H9 (cell line): ENCODE measurements at places on chromosomes 4 and X. TPM values are rescaled to one million over a fixed set of nuclear protein-coding genes. Genes with fewer than 3 reads are reported as not detected.

DNA sequence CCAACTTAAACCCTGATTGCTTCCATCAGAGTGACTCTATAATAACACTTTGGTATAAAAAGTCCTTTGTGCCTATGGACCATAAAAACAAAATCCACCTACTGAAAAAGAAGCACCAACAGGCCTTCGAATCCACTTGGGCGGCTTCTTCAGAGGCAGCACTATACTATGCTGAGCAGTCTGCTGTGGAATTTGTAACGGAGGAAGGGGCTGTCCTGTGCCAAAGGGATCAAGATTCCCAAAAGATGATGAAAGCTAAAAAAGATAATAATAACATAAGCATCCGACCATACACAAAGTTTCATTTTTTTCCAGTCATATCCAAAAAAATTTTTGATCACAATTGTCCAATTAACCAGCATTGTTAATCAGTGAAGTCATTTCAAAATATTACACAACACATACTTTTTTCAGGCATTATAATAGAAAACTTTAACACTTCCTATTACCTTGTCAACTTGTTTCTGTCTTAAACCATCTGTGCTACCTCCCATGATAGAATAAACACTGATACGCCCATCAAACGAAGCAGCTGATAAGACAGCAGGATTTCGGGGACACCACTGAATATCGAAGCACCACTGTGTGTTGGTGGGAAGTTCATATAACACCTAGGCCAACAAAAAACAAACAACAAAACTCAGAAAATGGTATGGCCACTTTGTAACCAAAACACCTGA is 24.1 kb downstream of the SEC31A start:
- no peaks in the 10 kb centered on the region for H3K4me1 ChIP-seq
- no peak for DNase-seq
- no peaks in the 10 kb centered on the region for H3K27me3 ChIP-seq
- no peak overlapping the region for H3K27ac ChIP-seq

GRCh38 chr4:106395582-106395981 is 27.0 kb upstream of the GIMD1 start:
- DNase-seq = no peak
- no peaks in the 10 kb centered on the region for H3K27me3 ChIP-seq
- H3K4me3 ChIP-seq = no peak overlapping the region
- H3K36me3 ChIP-seq = peaks cover 13% of the 10 kb centered on the region

GRCh38 chr4:92362028-92362427 is 58.3 kb downstream of the GRID2 start:
- H3K27ac ChIP-seq = no peak overlapping the region
- H3K4me3 ChIP-seq = no peak overlapping the region
- peaks cover 9% of the 10 kb centered on the region; the same call in 1 of the 2 replicates for H3K4me1 ChIP-seq
- no peak for DNase-seq
- no peaks in the 10 kb centered on the region for H3K27me3 ChIP-seq
- no peaks in the 10 kb centered on the region for H3K36me3 ChIP-seq

- no peaks in the 10 kb centered on the region for H3K27me3 ChIP-seq
- H3K36me3 ChIP-seq = no peaks in the 10 kb centered on the region
- H3K27ac ChIP-seq = no peak overlapping the region
- DNase-seq = no peak
These were observed 2.2 kb downstream of the BTK start for GRCh38 chrX:101383679-101384205.

DNA sequence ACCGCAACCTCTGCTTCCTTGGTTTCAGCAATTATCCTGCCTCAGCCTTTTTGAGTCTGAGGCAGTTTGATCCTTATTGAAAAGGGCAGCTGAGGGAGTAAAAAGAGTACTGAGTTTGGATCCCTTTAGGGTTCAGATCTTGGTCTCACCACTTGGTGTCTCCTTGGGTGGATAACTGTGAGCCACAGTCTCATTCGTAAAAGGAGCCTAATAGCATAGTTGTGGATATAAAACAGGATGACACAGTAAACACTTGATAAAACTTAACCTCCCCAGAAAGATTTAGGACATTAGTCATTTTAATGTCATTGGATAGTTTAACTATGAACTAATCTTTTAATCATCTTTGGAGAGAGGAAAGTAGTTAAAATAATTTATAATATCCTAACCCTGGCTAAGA is 173.0 kb downstream of the ANK2 start:
- no peaks in the 10 kb centered on the region for H3K27me3 ChIP-seq
- no peaks in the 10 kb centered on the region for H3K36me3 ChIP-seq
- no peak overlapping the region for H3K4me3 ChIP-seq
- DNase-seq = no peak
- no peaks in the 10 kb centered on the region for H3K4me1 ChIP-seq

- no peaks in the 10 kb centered on the region for H3K36me3 ChIP-seq
- H3K4me3 ChIP-seq = no peak overlapping the region
- DNase-seq = no peak
- no peaks in the 10 kb centered on the region for H3K4me1 ChIP-seq
These were observed 44.5 kb upstream of the BTC start for GRCh38 chr4:74838746-74839370.

DNA sequence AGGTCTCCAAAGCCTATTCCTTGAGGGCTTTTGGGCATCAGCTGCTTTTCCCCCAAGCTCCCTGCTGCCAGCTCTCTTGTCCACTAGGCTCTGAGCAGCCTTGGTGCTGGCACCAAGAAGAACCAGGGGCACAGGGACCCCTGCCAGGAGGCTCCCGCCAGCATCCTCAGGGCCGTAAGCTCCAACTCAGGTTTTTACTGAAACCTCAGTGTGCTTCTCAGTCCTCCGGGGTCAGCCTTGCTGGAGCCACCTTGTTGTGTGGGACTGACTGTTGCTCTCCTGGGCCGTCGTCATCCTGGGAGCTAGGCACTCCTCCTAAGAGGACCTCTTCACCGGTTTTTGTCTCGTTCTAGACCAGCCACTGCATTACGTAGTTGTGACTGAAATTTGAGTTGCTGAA is 38.9 kb downstream of the NOP14 start:
- H3K27me3 ChIP-seq = no peaks in the 10 kb centered on the region
- H3K4me1 ChIP-seq = peaks cover 6% of the 10 kb centered on the region; the same call in 1 of the 2 replicates
- peaks cover 70% of the 10 kb centered on the region for H3K36me3 ChIP-seq
- no peak for DNase-seq
- H3K4me3 ChIP-seq = no peak overlapping the region

DNA sequence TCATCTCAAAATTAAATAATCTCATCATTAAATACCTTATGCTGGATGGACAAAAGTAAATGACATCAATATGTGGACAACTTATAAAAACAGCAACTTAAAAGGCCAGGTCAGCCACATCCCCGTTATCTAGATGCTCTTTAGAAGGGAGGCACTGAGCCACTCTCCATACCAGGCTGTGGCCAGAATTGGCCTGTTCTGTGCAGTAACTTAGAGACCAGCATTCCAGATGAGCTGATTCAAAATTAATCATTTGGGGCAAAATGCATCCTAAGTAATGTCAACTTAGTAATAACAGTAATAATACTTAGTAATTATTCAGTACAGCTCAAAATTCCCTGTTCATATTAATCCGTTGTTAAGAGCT is 373.6 kb downstream of the FBXW7 start:
- H3K27me3 ChIP-seq = no peaks in the 10 kb centered on the region
- DNase-seq = no peak
- peaks cover 7% of the 10 kb centered on the region; the same call in 1 of the 2 replicates for H3K4me1 ChIP-seq
- no peak overlapping the region for H3K4me3 ChIP-seq

GRCh38 chr4:36267486-36268268 is 13.7 kb upstream of the DTHD1 start:
- H3K27ac ChIP-seq = no peak overlapping the region
- no peaks in the 10 kb centered on the region for H3K27me3 ChIP-seq
- no peak overlapping the region for H3K4me3 ChIP-seq
- 0 out of 2 replicates have a peak, but pooled peaks cover 3% of the 10 kb centered on the region for H3K4me1 ChIP-seq

DNA sequence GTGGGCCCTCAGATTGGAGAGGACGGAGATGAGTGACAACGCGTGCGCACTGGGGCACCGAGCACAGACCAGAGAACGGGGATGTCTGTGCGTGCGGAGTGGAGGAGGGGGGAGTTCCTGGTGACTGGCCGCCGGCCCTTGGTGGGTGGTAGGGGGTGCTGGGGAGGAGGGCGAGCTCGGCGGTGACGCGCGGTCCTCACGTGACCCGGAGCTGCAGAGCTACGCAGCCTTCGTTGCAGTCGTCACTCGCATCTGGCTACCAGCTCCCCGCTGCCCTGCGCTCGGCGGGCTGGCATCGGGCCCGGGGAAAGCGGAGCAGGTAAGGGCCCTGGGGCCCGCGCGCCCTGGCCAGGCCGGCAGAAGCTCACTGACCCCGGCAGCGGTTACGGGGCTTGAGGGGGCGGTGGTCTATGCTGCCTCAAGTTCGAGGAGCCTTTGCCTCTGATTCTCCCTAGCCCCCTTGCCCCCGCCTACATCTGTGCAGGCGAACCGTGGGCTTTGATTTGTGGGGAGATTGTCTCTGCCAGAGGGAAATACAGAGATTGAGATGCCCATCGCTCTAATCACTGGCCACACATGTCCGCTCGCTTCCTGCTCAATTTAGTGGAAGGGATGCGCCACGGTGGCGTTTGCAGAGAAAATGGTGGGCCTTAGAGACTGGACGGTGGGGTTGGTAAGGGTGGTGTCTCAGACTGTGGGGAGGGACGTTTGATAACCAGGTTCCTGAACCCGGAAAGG is at the start of gene ARMCX4:
ARMCX4 (plus strand) TSS at position 245 of the 738 bp plus-strand sequence. CDS start 3,134 bp downstream, outside the sequence.
- H3K27me3 ChIP-seq = no peaks in the 10 kb centered on the region
- no peaks in the 10 kb centered on the region for H3K4me1 ChIP-seq
- H3K36me3 ChIP-seq = peaks cover 24% of the 10 kb centered on the region
- peak; percentile 90 for DNase-seq
- H3K4me3 ChIP-seq = peak within 1 kb of the TSS; percentile 91
- H3K27ac ChIP-seq = no peak within 1 kb of the TSS

GRCh38 chr4:7654550-7655445 is 220.1 kb upstream of the PSAPL1 start:
- DNase-seq = peak; percentile 57
- no peaks in the 10 kb centered on the region for H3K27me3 ChIP-seq
- H3K4me3 ChIP-seq = no peak overlapping the region
- H3K36me3 ChIP-seq = no peaks in the 10 kb centered on the region

DNA sequence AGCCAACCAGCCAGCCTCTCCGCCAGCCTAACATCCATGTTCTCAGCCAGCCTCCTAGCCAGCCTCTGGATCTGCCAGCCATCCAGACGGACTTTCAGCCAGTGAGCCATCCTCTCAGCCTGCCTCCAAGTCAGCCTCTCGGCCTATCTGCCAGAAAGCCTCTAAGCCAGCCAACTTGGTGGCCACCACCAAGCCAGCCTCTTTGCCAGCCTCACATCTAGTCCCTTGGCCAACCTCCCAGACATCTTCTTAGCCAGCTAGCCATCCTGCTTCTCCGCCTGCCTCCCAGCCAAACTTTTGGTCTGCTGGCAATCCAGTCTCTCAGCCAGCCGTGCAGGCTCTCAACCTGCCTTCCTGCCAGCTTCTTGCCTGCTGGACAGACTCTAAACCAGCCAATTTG is 16.4 kb upstream of the ARAP2 start:
- no peaks in the 10 kb centered on the region for H3K27me3 ChIP-seq
- no peaks in the 10 kb centered on the region for H3K36me3 ChIP-seq
- H3K4me3 ChIP-seq = no peak overlapping the region

DNA sequence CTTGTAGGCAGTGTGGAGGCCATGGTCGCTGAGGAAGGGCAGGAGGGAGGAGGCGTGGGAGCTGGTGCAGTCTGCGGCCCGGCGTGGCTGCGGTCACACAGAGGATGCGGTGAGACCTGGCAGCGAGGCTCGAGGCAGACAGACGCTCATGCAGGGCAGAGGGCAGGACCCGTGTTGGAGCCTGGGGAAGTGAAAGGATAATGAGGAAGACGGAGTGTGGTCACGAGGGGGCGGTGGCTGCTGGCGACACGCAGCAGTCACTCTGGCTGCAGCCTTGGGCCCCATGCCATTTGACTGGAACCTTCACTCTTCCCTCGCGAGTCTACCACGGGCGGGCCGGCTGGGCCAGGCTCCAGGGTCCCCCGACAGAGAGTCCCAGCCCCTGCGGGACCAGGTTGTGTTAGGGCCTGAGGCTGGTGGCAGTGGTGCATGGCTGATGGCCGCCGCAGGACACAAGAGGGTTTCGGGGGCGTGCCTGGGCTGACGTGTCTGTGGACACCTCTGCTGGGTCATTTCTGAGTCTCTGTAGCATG is 68.8 kb upstream of the HGFAC start:
- no peak for DNase-seq
- H3K27ac ChIP-seq = no peak overlapping the region
- H3K27me3 ChIP-seq = no peaks in the 10 kb centered on the region; the same call in 1 of the 2 replicates
- H3K4me3 ChIP-seq = no peak overlapping the region
- H3K36me3 ChIP-seq = peaks cover 5% of the 10 kb centered on the region

DNA sequence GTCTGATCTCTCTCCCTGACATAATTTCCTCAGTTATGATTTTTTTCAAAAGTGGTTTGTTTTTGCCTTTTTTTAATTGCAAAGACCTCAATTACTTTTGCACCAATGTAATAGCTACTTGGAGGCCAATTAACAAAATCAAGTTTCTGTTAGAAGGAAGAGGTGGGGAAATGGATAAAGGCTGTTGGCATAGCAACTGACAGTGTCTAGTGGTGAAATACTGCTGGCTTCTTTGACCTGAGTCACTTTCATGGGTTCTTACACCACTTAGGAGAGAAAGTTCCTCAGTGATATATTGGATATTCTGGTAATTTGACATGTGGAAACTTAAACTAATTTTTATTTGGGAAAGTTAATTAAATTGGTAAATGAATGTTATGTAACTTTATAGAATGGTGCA is 26.5 kb upstream of the ATP8A1 start:
- no peak overlapping the region for H3K27ac ChIP-seq
- H3K36me3 ChIP-seq = no peaks in the 10 kb centered on the region
- no peaks in the 10 kb centered on the region for H3K4me1 ChIP-seq
- no peaks in the 10 kb centered on the region for H3K27me3 ChIP-seq

DNA sequence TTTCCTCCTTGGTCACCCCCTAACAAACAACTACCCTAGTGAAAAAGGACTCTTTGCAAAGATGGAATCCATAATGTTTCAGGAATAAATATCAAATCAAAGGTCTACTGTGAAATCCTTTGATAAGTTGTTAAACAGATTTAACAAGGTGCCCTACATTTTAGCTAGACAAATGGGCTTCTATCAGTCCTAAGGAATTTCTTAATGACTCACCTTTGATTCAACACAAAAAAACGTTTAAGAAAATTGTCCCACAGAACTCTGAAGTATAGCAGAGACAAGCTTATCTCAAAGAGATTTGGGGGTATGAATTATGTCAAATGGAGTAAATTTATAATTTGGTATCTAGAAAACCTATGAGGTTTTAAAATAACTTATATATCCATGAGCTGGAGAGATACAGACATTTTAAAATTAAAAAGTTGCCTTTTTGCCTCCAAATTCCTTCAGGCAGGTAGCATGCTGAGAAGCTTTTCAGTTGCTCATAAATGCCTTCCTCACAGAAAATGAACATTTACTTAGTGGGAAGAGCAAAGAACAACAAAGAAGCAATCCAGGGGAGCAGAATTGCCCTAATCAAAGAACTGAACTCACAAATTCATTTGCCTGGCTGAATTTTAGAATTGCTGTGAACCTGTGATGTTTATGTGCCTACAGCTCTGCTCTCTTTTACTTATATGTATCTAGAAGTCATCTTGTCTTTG is 649.3 kb downstream of the STPG2 start:
- H3K27ac ChIP-seq = no peak overlapping the region
- no peak for DNase-seq
- H3K4me1 ChIP-seq = peaks cover 5% of the 10 kb centered on the region; the same call in 1 of the 2 replicates
- H3K4me3 ChIP-seq = no peak overlapping the region

- no peaks in the 10 kb centered on the region for H3K4me1 ChIP-seq
- no peak for DNase-seq
- no peak overlapping the region for H3K27ac ChIP-seq
- H3K36me3 ChIP-seq = peaks cover 27% of the 10 kb centered on the region
- H3K4me3 ChIP-seq = no peak overlapping the region
These were observed 11.1 kb downstream of the TADA2B start for GRCh38 chr4:7054106-7054880.

SORCS2 gene
- total RNA-seq = 0.57 and 0.72 TPM in 2 replicates

SLITRK4 gene
- total RNA-seq = 1.5 and 2.1 TPM in 2 replicates

USP17L10 gene
- total RNA-seq = not detected in 2 replicates

SMIM43 gene
- 1.0 and 1.2 TPM in 2 replicates for total RNA-seq

PAQR3 gene
- total RNA-seq = 23.9 and 26.3 TPM in 2 replicates

AFAP1 gene
- 5.4 and 6.5 TPM in 2 replicates for total RNA-seq

DCAF4L1 gene
- total RNA-seq = 0.07 and 0.09 TPM in 2 replicates

VSIG1 gene
- total RNA-seq = 0.42 and 1.5 TPM in 2 replicates

KLKB1 gene
- total RNA-seq = 20.1 and 21.8 TPM in 2 replicates

FREM3 gene
- not detected in 2 replicates for total RNA-seq
